ENCODE measurements at places on chromosomes 6 and 20.

GRCh38 chr6:126531840-126532239, 191.9 kb downstream of the CENPW start:
- no peak for DNase-seq
- no peak overlapping the region for H3K27ac ChIP-seq
- no peaks in the 10 kb centered on the region for H3K36me3 ChIP-seq
- no peak overlapping the region for H3K4me3 ChIP-seq
- peaks cover 2% of the 10 kb centered on the region for H3K27me3 ChIP-seq

- H3K27ac ChIP-seq = no peak overlapping the region
- H3K4me1 ChIP-seq = no peaks in the 10 kb centered on the region
- peak; percentile 1 for DNase-seq
- H3K27me3 ChIP-seq = peaks cover 7% of the 10 kb centered on the region
Measured at GRCh38 chr6:89199579-89199978, 17.6 kb downstream of the GABRR1 start.

- H3K4me3 ChIP-seq = no peak overlapping the region
- H3K27me3 ChIP-seq = peaks cover 2% of the 10 kb centered on the region
- DNase-seq = no peak
- H3K36me3 ChIP-seq = no peaks in the 10 kb centered on the region
Measured at GRCh38 chr6:119285908-119286625, 63.5 kb downstream of the MAN1A1 start.

GRCh38 chr6:139649732-139650131, 275.3 kb upstream of the CITED2 start:
- H3K27me3 ChIP-seq = no peaks in the 10 kb centered on the region
- H3K4me3 ChIP-seq = no peak overlapping the region
- H3K27ac ChIP-seq = no peak overlapping the region
- no peaks in the 10 kb centered on the region for H3K36me3 ChIP-seq
- DNase-seq = no peak
- peaks cover 12% of the 10 kb centered on the region for H3K4me1 ChIP-seq

- H3K4me1 ChIP-seq = no peaks in the 10 kb centered on the region
- H3K27me3 ChIP-seq = no peaks in the 10 kb centered on the region
- H3K27ac ChIP-seq = no peak overlapping the region
- no peak overlapping the region for H3K4me3 ChIP-seq
- no peaks in the 10 kb centered on the region for H3K36me3 ChIP-seq
- DNase-seq = no peak
Measured at GRCh38 chr6:170075659-170076223, 215.1 kb downstream of the DLL1 start.

- peaks cover 13% of the 10 kb centered on the region for H3K4me1 ChIP-seq
- no peaks in the 10 kb centered on the region for H3K36me3 ChIP-seq
- no peak overlapping the region for H3K4me3 ChIP-seq
- H3K27ac ChIP-seq = no peak overlapping the region
Measured at GRCh38 chr6:89050155-89050554, 30.4 kb upstream of the PNRC1 start.

DNA sequence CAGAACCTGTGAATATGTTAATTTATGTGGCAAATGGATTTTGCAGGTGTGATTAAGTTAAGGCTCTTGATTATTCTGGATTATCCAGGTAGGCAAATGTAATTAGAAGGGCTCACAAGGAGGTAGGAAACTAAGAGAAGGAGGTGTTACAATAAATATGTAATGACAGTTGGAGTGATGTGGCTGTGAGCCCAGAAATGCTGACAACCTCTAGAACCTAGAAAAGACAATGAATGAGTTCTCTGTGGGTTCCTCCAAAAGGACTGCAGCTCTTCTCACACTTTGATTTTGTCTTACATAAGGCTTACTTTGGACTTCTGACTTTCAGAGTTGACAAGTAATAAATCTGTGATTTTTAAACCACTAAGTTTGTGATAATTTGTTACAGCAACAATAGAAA, 406.6 kb upstream of the EPHA7 start:
- no peaks in the 10 kb centered on the region for H3K27me3 ChIP-seq
- no peaks in the 10 kb centered on the region for H3K36me3 ChIP-seq
- peaks cover 2% of the 10 kb centered on the region for H3K4me1 ChIP-seq
- no peak for DNase-seq
- H3K4me3 ChIP-seq = no peak overlapping the region

- H3K4me1 ChIP-seq = no peaks in the 10 kb centered on the region
- H3K4me3 ChIP-seq = no peak overlapping the region
- no peak overlapping the region for H3K27ac ChIP-seq
- H3K27me3 ChIP-seq = peaks cover 8% of the 10 kb centered on the region
- H3K36me3 ChIP-seq = no peaks in the 10 kb centered on the region
Measured at GRCh38 chr20:59318803-59319202, 18.4 kb downstream of the EDN3 start.

DNA sequence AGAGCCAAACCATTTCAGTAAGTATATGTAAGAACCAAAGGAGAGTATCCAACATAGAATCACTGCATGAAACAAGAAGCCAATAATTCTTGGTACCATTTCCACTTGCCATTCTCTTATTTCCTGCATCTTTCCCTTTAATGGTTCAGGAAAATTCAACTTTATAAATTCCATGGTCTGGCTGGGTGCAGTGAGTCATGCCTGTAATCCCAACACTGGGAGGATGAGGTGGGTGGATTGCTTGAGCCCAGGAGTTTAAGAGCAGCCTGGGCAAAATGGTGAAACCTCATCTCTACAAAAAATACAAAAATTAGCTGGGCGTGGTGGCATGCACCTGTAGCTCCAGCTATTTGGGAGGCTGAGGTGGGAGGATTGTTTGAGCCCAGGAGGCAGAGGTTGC, 21.2 kb downstream of the NHLRC1 start:
- no peak overlapping the region for H3K4me3 ChIP-seq
- no peaks in the 10 kb centered on the region for H3K36me3 ChIP-seq
- H3K4me1 ChIP-seq = no peaks in the 10 kb centered on the region

- peaks cover 9% of the 10 kb centered on the region for H3K4me1 ChIP-seq
- DNase-seq = no peak
- H3K27ac ChIP-seq = no peak overlapping the region
- no peaks in the 10 kb centered on the region for H3K27me3 ChIP-seq
- H3K4me3 ChIP-seq = no peak overlapping the region
- H3K36me3 ChIP-seq = peaks cover 16% of the 10 kb centered on the region
Measured at GRCh38 chr6:166333172-166333995, 9.0 kb downstream of the SFT2D1 start.

DNA sequence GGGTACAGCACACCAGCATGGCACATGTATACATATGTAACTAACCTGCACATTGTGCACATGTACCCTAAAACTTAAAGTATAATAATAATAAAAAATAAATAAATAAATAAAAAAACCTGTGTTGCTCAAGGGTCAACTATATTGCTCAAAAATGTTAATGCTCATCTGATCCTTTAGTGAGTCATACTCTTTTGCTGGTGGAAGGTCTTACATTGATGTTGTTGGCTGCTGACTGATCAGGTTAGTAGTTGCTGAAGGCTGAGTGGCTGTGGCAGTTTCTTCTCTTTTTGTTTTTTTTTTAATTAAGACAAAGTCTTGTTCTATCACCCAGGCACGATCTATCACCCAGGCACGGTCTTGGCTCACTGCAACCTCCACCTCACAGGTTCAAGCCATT, 29.6 kb upstream of the SMIM26 start:
- no peak overlapping the region for H3K27ac ChIP-seq
- no peaks in the 10 kb centered on the region for H3K4me1 ChIP-seq
- H3K36me3 ChIP-seq = peaks cover 36% of the 10 kb centered on the region

DNA sequence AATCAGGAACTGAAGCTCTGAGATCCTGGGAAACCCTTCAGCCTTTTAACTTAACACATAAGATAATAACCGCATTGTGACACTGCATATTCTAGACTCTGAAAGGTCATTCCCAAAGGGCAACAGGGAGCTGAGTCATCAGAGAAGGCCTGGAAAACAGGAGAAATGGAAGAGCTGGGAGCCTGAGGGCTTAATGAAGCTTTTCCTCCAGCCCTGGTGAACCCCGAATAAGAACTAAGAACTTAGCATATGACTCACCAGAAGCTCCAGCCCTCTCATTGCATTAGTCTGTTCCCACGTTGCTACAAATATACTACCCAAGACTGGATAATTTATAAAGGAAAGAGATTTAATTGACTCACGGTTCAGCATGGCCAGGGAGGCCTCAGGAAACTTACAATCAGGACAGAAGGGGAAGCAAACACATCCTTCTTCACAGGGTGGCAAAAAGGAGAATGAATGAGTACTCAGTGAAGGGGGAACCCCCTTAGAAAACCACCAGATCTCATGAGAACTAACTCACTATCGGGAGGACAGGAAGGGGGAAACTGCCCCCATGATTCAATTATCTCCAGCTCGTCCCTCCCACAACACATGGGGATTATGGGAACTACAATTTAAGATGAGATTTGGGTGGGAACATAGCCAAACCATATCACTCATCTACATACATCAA, 648.5 kb downstream of the TFAP2A start:
- no peaks in the 10 kb centered on the region for H3K27me3 ChIP-seq
- peak overlapping the region; percentile 68 for H3K27ac ChIP-seq
- no peaks in the 10 kb centered on the region for H3K36me3 ChIP-seq
